ENCODE measurements at places on chromosomes 7 and 10.
A peak's percentile ranks its signal among the peaks of the same experiment; 100 is the strongest.

GRCh38 chr10:85649461-85649860 lies 717.1 kb downstream of the GRID1 start:
- DNase-seq = no peak

GRCh38 chr7:107846324-107846723 lies 43.3 kb upstream of the SLC26A3 start:
- no peak for DNase-seq

- peak; percentile 52 for DNase-seq
Observed at GRCh38 chr7:153657182-153657800, 394.9 kb upstream of the DPP6 start.

DNA sequence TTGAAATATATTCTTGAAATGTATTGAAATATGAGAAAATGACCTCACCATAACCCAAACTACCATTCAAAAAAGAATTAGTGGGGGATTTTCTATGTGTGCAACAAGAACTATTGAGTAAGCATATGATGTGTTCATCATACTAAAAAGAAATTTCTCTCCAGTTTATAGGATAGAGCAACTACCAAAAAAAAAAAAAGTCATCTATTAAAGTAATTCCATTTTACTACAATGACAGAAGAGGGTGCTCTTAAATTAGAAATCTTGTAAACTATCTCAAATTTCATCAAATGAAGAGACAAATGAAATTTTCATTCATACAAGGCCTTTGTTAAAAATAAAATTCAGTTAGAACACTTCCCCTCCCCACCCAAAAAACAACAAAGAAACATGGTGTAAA lies 195.4 kb upstream of the PLXDC2 start:
- no peak for DNase-seq

DNA sequence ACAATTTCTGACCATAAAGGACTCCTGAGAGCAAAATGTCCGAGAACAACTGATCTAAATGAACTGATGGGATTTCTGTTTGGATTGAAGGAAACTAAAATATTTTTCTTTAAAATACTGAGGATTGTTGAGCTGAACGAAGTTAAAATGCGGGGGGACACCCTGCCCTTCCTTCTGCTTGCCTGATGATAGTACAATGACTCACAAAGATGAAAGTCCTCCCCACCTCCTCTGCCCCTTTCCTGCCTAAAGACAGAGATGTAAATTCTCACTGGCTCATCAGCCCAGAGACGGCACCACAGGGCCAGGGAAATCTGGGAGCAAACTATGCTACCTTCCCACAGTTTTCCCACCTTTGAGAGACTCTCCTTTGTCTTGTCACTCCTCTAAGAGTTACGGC lies 180.6 kb downstream of the PHTF2 start:
- DNase-seq = no peak

- no peak for DNase-seq
Observed at GRCh38 chr7:27115221-27116026, 12.9 kb upstream of the HOXA2 start.

DNA sequence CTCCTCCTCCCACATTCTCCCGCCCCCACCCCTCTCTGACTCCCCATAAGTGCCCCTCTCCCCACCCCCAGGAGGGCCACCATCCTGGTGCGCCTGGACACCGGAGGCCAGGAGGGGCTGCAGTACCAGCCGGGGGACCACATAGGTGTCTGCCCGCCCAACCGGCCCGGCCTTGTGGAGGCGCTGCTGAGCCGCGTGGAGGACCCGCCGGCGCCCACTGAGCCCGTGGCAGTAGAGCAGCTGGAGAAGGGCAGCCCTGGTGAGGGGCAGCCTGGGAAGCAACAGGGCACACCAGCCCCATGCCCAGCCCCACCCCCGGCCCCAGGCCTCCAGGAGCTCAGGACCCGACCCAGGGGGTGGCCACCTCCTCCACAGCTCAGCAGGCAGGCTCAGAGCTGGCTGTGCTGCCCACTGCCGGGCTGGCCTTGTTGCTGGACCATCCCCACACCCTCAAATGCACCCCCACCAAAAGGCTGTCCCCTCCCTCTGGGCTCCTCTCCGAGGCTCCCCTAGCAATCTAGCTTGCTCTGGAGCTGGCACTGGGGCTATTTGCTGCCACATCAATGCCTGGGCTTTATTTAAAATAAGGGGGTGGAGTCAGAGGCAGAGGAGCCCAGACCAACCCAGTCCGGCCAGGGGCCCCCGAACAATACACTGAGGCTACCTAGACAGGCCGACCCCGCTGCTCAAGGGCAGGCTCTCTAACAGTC lies 14.8 kb downstream of the ATG9B start:
- DNase-seq = no peak

DNA sequence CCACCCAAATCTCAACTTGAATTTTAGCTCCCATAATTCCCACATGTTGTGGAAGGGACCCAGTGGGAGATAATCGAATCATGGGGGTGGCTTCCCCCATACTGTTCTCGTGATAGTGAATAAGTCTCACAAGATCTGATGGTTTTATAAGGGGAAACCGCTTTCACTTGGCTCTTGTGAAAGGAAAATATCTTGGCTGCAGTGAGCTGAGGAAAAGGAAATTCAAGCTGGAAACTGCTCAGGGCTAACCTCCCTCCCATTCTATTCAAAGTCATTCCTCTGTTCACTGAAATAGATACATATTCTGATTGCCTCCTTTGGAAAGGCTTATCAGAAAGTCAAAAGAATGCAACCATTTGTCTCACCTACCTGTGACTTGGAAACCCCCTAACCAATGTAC lies 15.8 kb downstream of the CYCS start:
- no peak for DNase-seq

GRCh38 chr7:155220903-155221302 lies 76.8 kb upstream of the INSIG1 start:
- no peak for DNase-seq

DNA sequence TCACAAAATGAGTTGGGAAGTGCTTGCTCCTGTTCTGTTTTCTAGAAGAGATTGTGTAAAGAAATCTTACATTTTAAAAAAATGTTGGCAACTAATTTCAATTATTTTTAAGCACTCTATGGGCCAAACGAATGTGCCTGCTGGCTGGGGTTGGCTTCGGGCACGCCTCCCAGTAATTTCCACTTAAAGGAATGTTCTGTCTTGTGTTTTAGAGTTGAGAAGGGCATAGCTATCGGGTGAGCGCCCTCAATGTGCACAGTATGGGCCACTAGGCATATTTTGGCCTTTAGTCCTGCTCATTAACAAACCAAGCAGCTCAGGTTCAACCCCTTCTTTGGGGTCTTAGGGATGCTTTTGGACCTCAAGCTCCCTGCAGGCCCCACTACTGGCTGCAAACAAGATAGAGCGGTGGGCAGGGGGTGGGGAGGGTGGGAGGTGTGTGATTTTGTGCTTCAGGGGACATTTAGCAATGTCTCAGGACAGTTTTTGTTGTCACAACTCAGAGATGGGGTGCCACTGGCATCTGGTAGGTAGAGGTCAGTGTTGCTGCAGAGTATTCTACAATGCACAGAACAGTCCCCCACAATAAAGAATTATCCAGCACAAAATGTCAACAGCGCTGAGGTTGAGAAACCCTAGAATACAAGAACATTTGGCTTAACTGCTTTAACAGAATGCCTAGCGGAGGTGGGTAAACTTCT lies 40.7 kb downstream of the TACC2 start:
- no peak for DNase-seq

- DNase-seq = no peak
Observed at GRCh38 chr10:77946084-77946483, 19.5 kb upstream of the DLG5 start.

DNA sequence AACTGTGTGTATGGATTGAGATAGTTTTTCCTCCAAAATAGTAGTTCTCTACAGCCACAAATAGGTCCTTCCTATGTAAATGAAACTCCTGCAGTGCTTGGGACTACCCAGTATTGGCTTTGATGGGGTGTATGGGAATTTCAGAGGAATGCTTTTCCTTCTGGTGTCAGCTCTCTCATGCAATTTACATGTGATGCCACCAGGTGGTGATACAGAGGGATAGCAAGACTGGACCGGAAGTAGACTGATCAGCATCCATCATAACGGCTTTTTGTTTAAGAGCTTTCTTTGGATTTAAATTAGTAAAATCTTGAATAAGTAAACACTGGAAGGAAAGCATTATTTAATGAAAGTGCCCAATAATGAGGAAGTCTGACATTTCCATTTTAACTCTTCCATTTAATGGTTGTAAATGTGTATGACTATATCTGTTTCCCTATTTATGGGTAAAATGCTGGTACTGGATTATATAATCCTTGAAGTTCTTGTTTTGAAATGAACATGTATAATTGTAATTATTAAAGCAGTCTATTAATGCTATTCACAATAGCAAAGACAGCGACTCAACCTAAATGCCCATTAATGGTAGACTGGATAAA lies 22.7 kb downstream of the DYNC1I1 start:
- DNase-seq = no peak

GRCh38 chr10:46293228-46293627 lies 6.4 kb downstream of the ANTXRL start:
- no peak for DNase-seq

- DNase-seq = no peak
Observed at GRCh38 chr10:35336921-35337823, 863 bp downstream of the CCNY start.

- peak; percentile 51 for DNase-seq
Observed at GRCh38 chr7:47179812-47180515, 401.9 kb downstream of the TNS3 start.

- peak; percentile 3 for DNase-seq
Observed at GRCh38 chr10:32446536-32447406, 831 bp downstream of the CCDC7 start.

- no peak for DNase-seq
Observed at GRCh38 chr10:122561212-122561611, 658 bp downstream of the DMBT1 start.

- no peak for DNase-seq
Observed at GRCh38 chr7:23377134-23377533, 78.0 kb downstream of the MALSU1 start.

DNA sequence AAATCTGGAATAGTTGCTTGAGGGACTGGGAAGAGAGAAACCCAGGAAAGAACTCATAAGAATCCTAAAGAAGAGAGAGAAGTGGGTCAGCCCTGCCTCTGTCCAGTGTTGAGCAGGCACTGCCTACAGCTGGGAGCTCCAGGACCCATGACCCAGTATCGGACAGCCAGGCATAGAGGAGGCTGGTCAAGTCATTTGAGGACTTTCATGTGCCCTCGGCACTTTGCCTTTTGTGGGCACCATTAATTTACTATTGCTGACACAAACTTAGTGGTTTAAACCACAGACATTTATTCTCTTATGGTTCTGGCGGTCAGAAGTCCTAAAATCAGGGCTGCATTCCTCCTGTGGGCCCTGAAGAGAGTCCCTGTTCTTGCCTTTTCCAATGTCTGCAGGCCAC lies 60.3 kb downstream of the CPXM2 start:
- no peak for DNase-seq

- no peak for DNase-seq
Observed at GRCh38 chr7:80779456-80779855, 139.4 kb downstream of the SEMA3C start.

GRCh38 chr10:97842656-97843280 lies 6.9 kb upstream of the GOLGA7B start:
- peak; percentile 46 for DNase-seq

GRCh38 chr7:39624442-39624807 lies 1.1 kb downstream of the RALA start:
- DNase-seq = no peak

GRCh38 chr7:121529003-121529402 lies 132.9 kb upstream of the FAM3C start:
- DNase-seq = no peak

GRCh38 chr7:17304926-17305325 lies 6.5 kb downstream of the AHR start:
- no peak for DNase-seq

DNA sequence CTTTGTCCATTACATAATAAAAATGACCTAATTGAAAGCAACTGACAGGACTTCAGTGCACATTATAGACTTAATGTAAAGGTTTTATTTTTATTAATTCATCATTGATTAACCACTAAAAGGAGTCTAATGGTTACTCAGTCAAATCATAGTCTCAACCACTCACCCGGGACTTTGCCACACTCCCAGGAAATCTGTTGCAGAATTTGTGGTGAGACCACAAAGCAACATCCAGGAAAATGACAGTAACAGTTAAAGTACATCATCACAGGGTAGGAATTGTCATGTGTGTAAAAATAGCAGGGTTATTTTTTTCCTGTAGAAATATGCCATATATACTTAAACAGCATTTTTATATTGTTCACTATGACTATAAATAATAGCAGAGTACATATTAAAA lies 6.3 kb upstream of the HGF start:
- no peak for DNase-seq

- no peak for DNase-seq
Observed at GRCh38 chr7:22843681-22844309, 21.1 kb upstream of the TOMM7 start.

DNA sequence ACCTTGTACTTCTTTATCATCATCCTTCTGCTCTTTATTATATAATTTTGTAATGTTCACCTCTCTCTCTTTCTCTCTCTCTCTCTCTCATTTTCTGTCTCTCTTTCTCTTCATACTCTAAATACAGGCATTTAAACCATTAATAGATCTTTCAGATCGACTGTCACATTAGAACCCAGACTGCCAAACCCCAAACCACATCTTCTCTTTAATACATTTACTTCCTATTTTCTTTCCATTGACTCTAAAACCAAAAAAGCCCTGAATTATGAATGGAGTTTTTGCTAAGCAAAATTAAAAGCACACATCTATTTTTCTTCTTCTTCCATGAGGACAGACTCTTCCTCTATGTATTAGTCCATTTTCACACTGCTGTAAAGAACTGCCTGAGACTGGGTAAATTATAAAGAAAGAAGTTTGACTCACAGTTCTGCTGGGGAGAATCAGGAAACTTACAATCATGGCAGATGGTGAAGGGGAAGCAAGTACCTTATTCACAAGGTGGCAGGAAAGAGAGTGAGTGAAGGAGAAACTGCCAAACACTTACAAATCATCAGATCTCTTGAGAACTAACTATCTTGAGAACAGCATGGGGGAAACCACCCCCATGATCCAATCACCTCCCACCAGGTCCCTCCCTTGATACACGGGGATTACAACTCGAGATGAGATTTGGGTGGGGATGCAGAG lies 272.7 kb upstream of the MGMT start:
- no peak for DNase-seq

- no peak for DNase-seq
Observed at GRCh38 chr7:106369352-106369751, 84.6 kb upstream of the NAMPT start.

- no peak for DNase-seq
Observed at GRCh38 chr10:24495666-24496460, 227.8 kb downstream of the ARHGAP21 start.

DNA sequence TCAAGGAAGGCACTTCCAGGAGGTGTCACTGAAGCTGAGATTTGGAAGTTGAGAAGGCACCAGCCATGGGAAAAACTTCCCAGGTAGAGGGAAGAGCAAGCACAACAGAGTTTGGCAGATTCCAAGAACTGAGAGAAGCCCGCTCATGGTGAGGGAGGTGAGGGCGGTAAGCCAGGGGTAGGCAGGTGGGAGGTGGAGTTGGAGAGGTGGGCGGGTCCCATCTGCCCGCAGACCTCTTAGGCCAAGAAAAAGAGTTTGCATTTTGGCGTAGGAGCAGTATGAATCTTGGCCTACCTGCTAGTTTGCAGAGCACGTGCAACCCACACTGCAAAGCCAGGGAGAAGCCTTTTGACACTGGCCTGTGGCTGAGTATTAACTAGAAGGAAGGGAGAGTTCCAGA lies 18.8 kb downstream of the FRMPD2 start:
- no peak for DNase-seq

GRCh38 chr7:99004781-99005500 lies 126.6 kb downstream of the TRRAP start:
- no peak for DNase-seq

GRCh38 chr10:126263006-126263676 lies 125.1 kb downstream of the ADAM12 start:
- no peak for DNase-seq
